ENCODE measurements at places on chromosomes 5 and 9. TPM values are rescaled to one million over a fixed set of nuclear protein-coding genes. Genes with fewer than 3 reads are reported as not detected.

The NMUR2 gene
- not detected for total RNA-seq

The ABL1 gene
- 28.6 TPM for total RNA-seq

The FST gene
- total RNA-seq, result 230 TPM

The ZFP62 gene
- total RNA-seq, result 13.3 TPM

The IL13 gene
- total RNA-seq, result not detected

The PRRC2B gene
- 54.3 TPM for total RNA-seq

The ROPN1L gene
- 0.08 TPM for total RNA-seq

The PCDHB5 gene
- not detected for total RNA-seq

The FCN1 gene
- total RNA-seq, result not detected

The HAND1 gene
- not detected for total RNA-seq

The NXNL2 gene
- total RNA-seq, result 0.23 TPM

The BAAT gene
- total RNA-seq, result not detected

The WDR38 gene
- total RNA-seq, result not detected

The DOCK8 gene
- total RNA-seq, result 0.08 TPM

The ENG gene
- 6.2 TPM for total RNA-seq

The ZNF354C gene
- total RNA-seq, result 3.0 TPM

The ALDH1A1 gene
- not detected for total RNA-seq

The IL4 gene
- not detected for total RNA-seq

The CCNJL gene
- total RNA-seq, result 4.8 TPM

The C5orf46 gene
- total RNA-seq, result not detected

The PKD2L2 gene
- total RNA-seq, result not detected

The MARVELD2 gene
- 17.2 TPM for total RNA-seq

The CD74 gene
- total RNA-seq, result 14.0 TPM

The SEMA5A gene
- total RNA-seq, result 1.7 TPM

The WWC1 gene
- 18.3 TPM for total RNA-seq

The MCC gene
- 30.6 TPM for total RNA-seq

The SLC6A7 gene
- total RNA-seq, result not detected

The TMC1 gene
- not detected for total RNA-seq

The INSL6 gene
- not detected for total RNA-seq

The CRHBP gene
- total RNA-seq, result not detected

The PAPPA gene
- total RNA-seq, result 0.78 TPM

The NR5A1 gene
- total RNA-seq, result not detected

The CAMK2A gene
- 0.08 TPM for total RNA-seq

The SPACA9 gene
- 5.6 TPM for total RNA-seq
